T-helper 2 cell (primary cell): ENCODE measurements at places on chromosomes 7 and 10.

- no peak for DNase-seq
Observed at GRCh38 chr7:21304808-21305375, 123.0 kb upstream of the SP4 start.

DNA sequence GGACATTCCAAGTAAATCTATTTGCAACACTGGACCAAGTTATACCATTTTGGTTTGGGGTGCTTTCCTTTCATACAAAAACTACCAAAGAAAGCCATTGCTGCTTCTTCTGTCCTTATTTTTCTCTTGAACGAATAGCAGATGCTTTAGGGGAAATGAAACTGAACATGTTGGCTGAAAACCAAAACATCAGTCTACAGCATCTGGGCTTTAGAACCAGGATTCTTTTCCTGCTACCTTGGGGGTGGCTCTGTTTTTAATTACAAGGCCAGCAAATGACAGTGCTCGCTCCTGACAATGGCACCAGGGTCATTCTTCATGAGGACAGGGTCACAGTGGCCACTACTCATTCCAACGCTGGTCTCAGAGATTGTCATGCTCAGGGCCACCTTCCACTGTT, 80.3 kb downstream of the WDR11 start:
- no peak for DNase-seq

DNA sequence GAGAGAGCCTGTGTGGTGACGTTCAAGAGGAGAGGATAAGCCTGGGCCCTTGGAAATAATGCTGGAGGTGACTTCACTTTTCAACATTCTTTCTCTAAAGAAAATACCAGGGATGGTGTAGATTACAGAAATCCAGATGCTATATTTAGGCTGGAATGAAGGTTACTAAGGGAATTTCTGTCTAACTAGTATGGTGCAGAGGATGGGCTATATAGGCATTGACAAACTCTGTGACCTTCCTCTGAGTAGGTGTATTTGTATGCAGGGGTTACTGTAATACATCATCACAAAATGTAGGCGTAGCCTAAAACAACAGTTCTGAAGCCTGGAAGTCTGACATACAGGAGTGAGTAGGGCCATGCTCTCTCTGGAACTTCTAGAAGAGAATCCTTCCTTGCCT, 155.3 kb upstream of the INHBA start:
- DNase-seq = no peak

GRCh38 chr7:72268090-72268489, 144.0 kb downstream of the CALN1 start:
- no peak for DNase-seq

DNA sequence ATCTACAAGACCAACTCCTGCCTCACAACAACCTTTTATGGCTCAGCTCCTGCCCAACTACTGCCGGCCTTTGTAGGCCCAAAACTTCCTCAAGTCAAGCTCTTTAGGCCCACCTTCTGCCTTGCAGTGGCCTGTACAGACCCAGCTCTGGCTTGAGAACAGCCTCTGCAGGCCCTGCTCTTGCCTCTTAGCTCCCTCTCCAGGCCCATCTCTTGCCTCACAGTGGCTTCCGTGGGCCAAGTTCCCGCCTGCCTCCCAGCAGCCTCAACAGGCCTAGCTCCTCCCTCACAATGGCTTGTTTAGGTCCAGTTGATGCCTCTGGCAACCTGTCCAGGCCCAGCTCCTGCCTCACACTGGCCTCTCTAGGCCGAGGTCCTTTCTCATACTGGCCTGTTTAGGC, 32.4 kb upstream of the VKORC1L1 start:
- no peak for DNase-seq

GRCh38 chr7:142762104-142762503, 8.7 kb upstream of the PRSS2 start:
- DNase-seq = no peak

GRCh38 chr7:99369767-99370391, 4.7 kb upstream of the ARPC1B start:
- no peak for DNase-seq

DNA sequence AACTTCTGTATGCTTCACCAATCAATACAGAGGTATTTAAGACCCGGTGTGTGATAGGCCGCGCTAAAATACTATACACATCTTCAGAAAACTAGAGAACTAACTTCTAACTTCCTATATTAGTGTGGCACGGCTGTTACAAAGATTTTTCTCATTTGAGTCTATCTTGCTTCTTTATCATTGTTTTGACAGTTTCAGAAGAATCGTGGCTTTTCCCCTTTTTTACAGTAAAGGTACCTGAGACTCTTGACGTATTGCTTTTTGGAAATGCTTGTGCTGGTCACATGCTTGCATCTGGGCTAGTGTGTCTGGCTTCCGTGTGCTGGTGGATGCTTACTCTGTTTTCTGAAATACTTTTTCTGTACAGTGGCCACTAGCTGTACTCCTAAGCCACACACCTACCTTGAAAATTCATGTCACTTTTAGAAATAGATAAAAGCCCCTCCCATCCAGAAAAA, 12.7 kb downstream of the IKZF1 start:
- peak; percentile 50 for DNase-seq
